ENCODE measurements at places on chromosomes 2 and 18.

DNA sequence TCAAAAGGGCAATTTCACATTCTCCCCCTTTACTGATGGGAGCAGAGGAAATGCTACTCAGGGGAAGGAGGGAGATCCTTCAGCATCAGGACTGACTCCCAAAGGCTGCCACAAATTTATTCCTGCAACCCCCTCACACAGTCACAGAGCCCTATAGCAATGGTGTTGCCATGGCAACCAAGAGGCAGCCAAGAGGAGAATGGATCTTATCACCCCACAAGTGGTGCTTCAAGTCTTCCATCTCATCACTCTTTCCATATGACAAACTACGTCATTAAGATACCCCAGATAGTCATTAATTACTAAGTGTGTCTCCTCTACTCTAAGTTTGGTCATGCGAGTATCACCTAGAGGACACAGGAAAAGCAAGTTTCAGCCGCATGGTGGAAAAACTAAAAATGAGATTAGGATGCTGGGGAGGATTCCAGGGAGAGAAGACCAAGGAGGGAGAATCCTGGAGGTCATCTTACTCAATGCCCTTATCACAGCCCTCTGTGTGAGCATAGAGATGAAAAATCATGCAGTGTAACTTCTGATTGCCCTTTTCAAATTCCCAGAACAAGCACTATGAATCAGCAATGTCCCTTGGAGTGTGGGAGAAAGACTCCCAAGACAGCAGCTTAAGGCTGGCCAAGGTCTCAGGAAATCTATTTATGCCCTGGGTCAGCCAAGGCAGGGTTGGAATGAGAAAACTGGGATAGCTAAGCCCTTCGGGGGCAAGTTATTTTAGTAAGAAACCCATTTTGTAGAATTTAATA is 885.7 kb upstream of the KLHL29 start:
- DNase-seq = no peak

- DNase-seq = no peak
Observed at GRCh38 chr2:236008006-236008405, 160.2 kb downstream of the GBX2 start.

- DNase-seq = no peak
Observed at GRCh38 chr2:44230378-44230777, 44.9 kb upstream of the SLC3A1 start.

GRCh38 chr18:65968239-65969004 is 217.6 kb downstream of the CDH7 start:
- no peak for DNase-seq

- no peak for DNase-seq
Observed at GRCh38 chr2:17115466-17115865, 402.8 kb downstream of the RAD51AP2 start.

DNA sequence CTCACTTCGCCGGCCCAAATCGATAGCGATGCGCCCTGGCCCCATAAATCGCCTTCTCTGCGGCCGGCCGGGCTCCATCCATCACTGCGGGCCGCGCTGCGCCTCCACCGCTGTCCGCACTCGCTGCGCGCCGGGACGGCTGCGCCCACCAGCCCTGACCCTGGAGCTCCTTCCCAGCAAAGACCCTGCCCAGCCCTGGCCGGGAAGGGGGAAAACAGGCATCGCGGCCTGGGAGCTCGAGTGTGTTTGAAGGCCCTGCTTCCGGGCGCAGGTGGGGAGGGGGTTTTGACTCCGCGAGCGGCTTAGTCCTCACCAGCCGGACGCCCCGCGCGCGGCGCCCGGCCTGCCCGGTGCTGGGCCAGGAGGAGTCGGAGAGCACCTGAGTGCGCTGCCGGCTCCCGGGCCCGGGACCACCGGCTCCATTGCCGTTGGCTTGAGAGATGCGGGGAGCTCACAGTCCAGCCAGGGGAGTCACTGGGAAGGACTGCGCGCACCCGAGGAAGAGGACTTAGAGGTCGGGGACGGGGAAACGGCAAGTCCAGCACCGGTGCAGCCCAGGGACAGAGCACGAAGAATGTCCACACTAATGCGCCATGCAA is 1.1 kb downstream of the PAX8 start:
- no peak for DNase-seq

GRCh38 chr2:111202266-111203040 is 81.7 kb downstream of the BCL2L11 start:
- no peak for DNase-seq

DNA sequence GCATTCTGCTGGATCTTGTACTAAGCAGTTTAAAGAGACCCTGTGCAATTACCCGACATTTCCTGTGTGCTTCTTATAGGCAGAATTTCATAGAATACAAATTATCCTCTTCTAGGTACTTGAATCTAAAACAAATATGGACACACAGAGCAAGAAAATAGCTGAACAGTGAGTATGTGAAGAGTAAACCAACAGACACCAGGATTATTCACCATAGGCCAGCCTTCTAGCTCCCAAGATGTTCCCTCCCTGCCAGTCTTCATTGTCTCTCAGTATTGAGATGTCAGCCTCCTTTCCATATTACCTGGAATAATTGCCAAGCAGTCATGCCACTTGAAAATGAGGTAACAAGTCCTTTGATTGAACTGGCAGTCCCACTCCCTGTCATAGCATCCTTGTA is 187.1 kb downstream of the PTPRM start:
- no peak for DNase-seq

DNA sequence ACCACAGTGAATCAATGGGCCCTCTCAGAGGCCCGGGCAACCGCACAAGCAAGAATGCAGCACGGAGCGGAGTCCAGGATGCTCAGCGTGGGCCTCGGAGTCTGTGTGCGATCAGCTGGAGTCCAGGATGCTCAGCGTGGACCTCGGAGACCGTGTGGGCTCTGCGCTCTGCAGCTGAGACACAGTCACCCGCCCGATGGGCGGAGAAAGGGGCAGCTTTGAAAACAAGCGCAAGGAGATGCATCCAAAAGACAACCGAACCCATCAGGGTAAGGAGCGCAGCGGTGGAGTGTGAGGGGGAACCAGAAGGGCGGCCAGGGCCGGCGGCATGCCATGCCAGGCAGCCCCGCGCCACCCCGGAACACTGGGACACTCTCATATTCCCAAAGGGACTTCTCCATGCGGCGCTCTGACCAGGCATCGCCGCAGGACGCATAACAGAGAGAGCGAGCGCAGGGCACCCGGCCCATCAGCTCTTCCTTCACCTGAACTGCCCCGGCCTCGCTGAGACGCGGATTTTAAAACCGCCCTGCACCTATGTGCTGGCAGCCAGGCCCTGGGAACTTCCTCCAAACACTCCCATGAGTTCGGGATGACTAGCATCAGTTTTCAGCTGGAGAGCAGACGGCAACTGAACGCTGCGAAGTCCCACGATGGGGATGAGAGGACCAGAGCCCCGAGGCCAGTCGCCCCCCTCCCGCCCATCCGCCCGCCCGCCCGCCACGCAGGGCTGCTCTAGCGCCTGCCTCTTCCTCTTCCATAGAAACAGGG is 44.7 kb downstream of the MC5R start:
- DNase-seq = no peak

DNA sequence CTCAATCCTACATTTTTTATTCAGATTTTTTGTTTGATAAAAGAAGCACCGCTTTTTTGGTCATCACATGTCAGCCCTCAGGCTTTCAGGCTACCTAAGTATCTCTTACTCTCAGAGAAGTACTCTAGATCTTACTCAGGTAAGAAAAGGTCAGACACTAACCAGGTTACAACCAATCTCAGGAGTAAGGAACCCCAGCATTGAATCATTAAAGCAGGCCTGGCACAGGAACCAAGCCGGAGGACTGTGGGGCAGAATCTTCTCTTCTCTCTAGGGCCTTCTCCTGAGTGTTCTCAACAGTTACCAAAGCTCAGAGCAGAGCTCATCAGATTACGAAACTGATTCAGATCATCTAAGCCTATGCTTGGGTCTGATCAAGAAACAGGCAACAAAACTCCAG is 28.2 kb downstream of the RBMS1 start:
- DNase-seq = no peak

GRCh38 chr2:16394072-16394985 is 271.3 kb downstream of the CYRIA start:
- no peak for DNase-seq

DNA sequence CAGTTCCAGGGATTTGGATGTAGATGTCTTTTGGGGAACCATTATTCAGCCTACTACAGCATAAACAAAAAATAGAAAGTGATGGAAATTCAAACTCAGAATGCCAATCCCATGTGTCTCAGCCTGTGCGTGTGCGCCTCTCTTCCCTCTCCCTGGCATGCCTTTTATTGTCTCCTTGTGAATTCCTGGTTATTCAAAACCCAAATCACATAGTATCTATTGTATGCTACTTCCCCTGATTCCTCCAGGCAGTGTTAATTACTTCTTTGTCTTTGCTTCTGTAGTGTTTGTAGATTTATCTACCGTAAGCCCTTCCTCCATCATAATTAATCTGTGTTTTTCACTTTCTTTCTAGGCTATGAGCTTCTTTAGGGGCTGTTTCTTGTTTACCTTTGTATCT is 38.9 kb downstream of the RHBDD1 start:
- no peak for DNase-seq

- DNase-seq = no peak
Observed at GRCh38 chr2:50979495-50979894, 52.4 kb downstream of the NRXN1 start.

DNA sequence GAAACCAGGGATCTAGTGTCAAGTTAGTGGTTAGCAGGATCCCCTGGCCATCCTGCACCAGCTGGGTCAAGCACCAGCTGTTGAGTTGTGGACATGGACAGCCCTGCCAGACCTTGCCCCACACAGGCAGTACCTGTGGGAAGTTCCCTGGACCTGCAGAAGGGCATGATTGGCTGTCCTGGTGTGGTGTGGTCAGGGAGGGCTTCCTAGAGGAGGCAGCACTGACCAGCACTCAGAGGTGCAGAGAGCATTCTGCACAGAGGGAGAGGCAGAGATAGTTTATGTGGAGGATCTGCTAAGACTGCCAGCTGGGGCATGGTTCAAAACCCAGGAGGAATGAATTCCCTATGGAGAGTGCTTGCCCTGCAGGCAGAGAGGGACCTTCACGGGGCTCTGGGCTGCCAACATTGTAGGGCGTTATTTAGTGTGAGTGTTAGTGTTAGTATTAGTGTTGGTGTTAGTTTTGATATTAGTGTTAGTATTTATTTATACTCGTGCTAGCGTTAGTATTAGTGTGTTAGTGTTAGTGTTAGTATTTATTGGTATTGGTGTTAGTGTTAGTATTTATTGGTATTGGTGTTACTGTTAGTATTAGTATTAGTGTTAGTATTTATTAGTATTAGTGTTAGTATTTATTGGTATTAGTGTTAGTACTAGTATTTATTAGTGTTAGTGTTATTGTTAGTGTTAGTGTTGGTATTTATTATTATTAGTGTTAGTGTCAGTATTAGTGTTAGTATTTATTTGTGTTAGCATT is 31.9 kb downstream of the TWIST2 start:
- DNase-seq = no peak

GRCh38 chr18:36697905-36698304 is 130.9 kb downstream of the TPGS2 start:
- DNase-seq = no peak

- no peak for DNase-seq
Observed at GRCh38 chr2:217712431-217712830, 290.4 kb downstream of the TNS1 start.

- no peak for DNase-seq
Observed at GRCh38 chr18:25247725-25248124, 104.2 kb downstream of the ZNF521 start.

- no peak for DNase-seq
Observed at GRCh38 chr2:200863782-200864175, 679 bp downstream of the CLK1 start.

DNA sequence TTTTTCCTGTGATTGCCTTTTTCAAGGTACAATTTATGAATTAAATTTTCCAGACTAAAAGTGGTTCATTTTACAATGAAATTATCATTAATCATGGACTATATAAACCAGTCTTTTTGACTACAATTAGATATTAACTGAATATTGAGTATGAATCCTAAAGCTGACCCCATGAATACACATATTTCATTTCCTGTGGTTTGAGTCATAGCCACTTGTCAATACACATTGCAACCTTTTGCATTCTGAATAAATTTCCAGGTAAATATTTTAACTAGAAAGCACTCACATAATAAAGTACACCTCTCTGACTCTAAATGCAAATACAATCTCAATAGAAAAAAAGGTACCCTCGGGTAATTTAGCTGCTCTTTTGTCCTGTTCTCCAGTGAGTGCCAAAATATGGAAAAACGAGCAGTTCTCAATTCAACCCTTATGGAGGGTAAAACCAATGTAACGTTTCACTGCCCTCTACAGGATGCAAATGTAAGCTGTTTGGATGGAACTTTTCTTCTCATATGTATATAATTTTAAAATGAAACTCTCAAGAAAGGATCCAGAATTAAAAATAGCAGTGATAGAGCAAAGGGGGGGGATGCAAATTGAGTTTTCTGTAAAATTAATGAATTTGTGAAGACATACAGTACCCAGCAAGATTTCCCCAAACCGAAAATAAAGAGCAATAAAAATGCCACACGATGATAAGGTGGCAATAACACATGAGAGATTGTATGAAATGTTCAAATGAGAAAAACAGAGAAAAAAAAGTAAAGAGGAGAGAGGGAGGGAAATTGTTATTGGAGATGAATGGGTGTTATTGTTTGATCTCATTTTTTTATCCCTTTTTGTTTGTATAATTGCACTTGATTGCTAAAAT is 1795.7 kb upstream of the PIK3C3 start:
- DNase-seq = peak; percentile 12

DNA sequence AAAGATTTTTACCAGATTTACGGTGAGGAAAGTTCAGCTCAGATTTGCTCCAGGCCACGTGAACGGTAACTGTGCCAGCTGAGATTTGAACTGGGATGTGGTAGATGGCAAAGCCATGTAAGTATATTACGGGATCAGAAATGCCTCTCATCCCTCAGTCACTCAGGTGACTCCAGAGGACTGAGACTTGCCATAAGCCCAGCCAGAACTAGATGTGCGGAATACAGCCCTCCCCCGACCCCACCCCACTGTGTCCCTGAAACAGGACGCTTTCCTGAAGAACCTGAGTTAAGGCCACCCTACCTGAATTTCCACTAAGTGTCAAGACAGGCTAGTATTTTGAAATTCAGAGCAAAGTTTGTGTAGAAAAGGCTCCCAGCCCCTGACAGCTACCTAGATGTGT is 1.3 kb upstream of the FHL2 start:
- no peak for DNase-seq

GRCh38 chr2:237732790-237733381 is 65.7 kb upstream of the RBM44 start:
- DNase-seq = no peak

GRCh38 chr18:39037925-39038324 is 1472.3 kb upstream of the CELF4 start:
- DNase-seq = no peak

GRCh38 chr2:54969940-54970338 is 80.3 kb downstream of the RTN4 start:
- DNase-seq = no peak

- no peak for DNase-seq
Observed at GRCh38 chr2:229633556-229633955, 80.8 kb downstream of the DNER start.

DNA sequence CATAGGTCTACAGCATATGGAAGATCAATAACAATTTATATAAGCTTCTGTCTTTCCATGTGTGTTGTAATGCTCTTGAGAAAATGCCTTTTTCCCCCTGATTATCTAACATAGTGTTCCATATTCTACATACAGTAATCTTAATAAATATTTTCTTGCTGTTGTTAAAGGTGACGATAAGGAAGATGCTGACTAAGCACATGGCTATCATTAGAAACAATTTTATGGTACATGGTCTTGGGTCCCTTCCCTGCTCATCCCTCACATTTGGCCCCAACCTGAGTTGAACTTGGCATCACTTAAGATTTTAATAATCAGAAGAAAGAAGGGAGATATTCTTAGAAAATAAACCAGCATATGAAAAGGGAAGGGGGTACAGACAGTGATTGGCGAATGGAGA is 382.1 kb upstream of the CDH20 start:
- no peak for DNase-seq

Data from suppressor macrophage treated with lipopolysaccharide for 4 hours (primary cell).